ENCODE measurements at places on chromosomes 4 and X.

- DNase-seq, result peak; percentile 70
These were observed 9.6 kb downstream of the CC2D2A start for GRCh38 chr4:15479089-15479912.

GRCh38 chr4:88240297-88240714, 44.1 kb downstream of the PPM1K start:
- DNase-seq, result no peak

- no peak for DNase-seq
These were observed 109.8 kb upstream of the HDX start for GRCh38 chrX:84611843-84612636.

DNA sequence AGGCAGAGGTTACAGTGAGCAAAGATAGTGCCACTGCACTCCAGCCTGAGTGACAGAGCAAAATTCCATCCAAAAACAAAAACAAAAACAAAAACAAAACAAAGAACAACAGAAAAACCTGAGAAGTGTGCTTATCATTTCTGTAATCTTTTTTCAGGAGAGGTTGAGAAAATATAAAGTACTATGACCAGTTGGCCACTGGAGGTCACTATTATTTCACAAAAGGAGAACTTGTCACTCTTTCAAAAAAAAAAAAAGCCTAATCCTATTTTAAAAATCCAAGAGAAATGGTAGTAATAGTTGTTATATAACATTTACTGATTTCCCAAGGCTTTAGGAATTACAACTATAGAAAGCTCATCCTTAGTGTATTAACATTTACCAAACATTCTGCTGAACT, 24.9 kb upstream of the RNF150 start:
- peak; percentile 44 for DNase-seq

GRCh38 chr4:153564630-153565525, 98.7 kb downstream of the TMEM131L start:
- DNase-seq, result no peak

All from dermis microvascular lymphatic vessel endothelial cell (primary cell).